ENCODE measurements at places on chromosomes 2 and 18.

- H3K36me3 ChIP-seq, result peaks cover 3% of the 10 kb centered on the region
- no peaks in the 10 kb centered on the region for H3K4me1 ChIP-seq
- H3K27ac ChIP-seq, result no peak overlapping the region
Measured at GRCh38 chr18:12408247-12408869, 629 bp downstream of the PRELID3A start.

DNA sequence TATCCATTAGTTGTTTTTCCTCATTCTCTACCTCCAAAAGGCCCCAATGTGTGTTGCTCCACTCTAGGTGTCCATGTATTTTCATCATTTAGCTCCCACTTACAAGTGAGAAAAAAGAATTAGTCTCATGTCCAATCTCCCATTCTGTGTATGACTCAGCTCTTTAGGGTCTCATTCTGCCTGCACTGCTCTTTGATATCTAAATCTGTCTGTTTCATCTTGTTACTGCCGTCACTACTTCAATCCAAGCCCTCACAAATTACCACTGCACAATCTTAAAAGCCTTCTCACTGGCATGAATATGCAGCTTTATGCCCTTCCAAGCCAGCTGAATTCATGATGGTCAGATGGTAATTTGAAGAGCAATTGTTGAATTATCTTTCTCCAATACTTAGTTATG, 480.5 kb downstream of the TRIB2 start:
- no peak overlapping the region for H3K27ac ChIP-seq
- H3K36me3 ChIP-seq, result no peaks in the 10 kb centered on the region
- no peak overlapping the region for H3K4me3 ChIP-seq

DNA sequence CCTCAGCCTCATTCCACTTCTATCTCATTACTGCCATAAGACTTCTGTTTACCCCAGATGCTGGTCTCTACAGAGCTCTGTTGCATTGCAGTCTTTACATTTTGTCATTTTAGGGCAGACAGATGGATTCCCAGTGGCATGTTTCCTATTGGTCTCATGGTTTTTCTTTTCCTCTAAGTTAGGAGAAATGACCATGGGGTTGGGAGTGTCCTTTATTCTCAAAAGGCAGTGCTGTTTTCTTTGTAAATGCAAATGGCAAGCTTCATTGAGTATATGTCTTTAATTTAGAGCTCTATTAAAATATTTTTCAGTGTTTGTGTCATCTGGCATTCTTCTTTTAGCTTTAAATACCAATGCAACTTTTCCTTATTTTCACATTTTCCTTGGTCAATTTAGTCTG, 57.0 kb downstream of the MSTN start:
- DNase-seq, result no peak
- H3K36me3 ChIP-seq, result no peaks in the 10 kb centered on the region
- H3K27me3 ChIP-seq, result no peaks in the 10 kb centered on the region
- no peak overlapping the region for H3K27ac ChIP-seq
- H3K4me3 ChIP-seq, result no peak overlapping the region

GRCh38 chr2:240965296-240965904, 33.0 kb upstream of the SNED1 start:
- no peak overlapping the region for H3K27ac ChIP-seq
- no peaks in the 10 kb centered on the region for H3K4me1 ChIP-seq
- no peak for DNase-seq
- no peaks in the 10 kb centered on the region for H3K27me3 ChIP-seq

DNA sequence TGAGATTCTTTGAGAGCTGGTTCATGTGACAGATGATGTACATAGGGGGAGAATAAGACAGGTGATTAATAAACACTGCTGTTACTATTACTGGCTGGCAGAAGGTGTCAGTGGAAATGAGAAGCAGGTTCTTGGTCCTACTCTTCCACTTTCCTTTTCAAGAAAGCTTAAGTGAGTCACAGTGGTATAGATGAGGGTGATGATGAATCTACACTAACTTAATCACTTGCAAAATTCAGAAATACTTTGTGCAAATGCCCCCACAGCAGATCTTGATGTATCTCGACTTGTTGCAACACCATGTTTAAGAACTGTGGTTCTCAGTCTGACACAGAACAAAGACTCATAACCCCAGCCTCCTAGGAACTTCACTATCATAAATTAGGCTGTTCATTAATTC, 35.9 kb upstream of the MGAT5 start:
- H3K27ac ChIP-seq, result no peak overlapping the region
- peaks cover 11% of the 10 kb centered on the region for H3K4me1 ChIP-seq
- no peaks in the 10 kb centered on the region for H3K27me3 ChIP-seq
- no peak overlapping the region for H3K4me3 ChIP-seq
- DNase-seq, result no peak

DNA sequence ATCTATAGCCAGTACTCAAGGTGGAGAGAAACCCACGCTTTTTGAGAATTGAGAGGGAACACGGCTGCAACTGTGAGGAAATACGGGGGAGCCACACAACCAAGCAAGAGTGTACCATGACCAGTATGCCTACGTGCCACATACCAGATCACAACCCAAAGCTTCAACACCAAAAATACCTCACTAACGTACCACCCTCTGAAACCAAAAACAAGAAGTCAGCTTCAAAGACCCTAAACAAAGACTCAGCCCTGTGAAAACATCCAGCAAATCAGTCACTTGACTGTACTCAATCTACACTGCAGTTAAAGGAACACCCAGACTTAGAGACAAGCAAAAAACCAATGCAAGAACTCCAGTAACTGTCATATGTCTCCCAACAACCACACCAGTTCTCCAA, 17.0 kb downstream of the RNU4ATAC start:
- H3K27me3 ChIP-seq, result no peaks in the 10 kb centered on the region
- H3K27ac ChIP-seq, result no peak overlapping the region
- no peak overlapping the region for H3K4me3 ChIP-seq

- DNase-seq, result no peak
- no peak overlapping the region for H3K27ac ChIP-seq
- H3K27me3 ChIP-seq, result no peaks in the 10 kb centered on the region
- H3K4me1 ChIP-seq, result no peaks in the 10 kb centered on the region
Measured at GRCh38 chr2:187429989-187430388, 18.1 kb downstream of the CALCRL start.

- no peaks in the 10 kb centered on the region for H3K4me1 ChIP-seq
- no peak overlapping the region for H3K27ac ChIP-seq
- H3K4me3 ChIP-seq, result no peak overlapping the region
- H3K27me3 ChIP-seq, result no peaks in the 10 kb centered on the region
- no peak for DNase-seq
- H3K36me3 ChIP-seq, result no peaks in the 10 kb centered on the region
Measured at GRCh38 chr2:237961637-237962036, 5.2 kb upstream of the UBE2F start.

DNA sequence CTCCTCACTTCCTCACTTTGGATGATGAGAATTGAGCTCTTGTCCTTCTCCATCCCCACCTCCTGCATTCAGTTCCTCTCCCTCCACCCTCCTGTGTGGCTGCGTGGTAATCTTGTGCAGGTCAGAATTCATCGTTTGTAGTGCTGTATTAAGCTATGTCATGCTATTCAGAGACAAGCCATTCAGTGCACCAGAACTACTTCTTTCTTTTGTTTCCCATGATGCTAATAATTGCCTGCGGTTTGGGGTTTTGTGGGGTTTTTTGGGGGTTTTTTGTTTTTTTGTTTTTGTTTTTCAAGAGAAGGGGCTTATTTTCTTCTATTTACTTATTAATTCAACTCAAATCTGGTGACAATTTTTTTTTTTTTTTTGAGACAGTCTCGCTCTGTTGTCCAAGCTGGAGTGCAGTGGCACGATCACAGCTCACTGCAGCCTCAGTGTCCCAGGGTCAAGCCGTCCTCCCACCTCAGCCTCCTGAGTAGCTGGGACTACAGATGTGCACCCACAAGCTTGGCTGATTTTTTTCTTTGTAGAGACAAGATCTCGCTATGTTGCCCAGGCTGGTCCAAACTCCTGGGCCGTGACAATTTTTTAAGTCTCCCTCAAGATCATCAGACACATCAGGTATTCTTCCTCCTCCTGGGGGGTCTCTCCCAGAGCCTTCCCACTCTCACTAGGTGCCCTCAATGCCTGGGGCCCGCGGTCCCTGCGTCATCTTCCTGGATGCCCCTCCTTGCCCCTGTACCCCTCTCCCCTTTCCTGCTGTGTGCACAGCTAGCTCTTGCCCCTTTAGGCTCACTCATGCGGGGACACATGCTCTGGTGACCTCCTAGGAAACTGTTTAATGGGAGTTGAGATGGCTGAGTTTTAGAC, 37.8 kb downstream of the MAL start:
- DNase-seq, result no peak
- H3K36me3 ChIP-seq, result no peaks in the 10 kb centered on the region
- no peaks in the 10 kb centered on the region for H3K4me1 ChIP-seq
- no peaks in the 10 kb centered on the region for H3K27me3 ChIP-seq
- H3K4me3 ChIP-seq, result peak overlapping the region; percentile 1
- H3K27ac ChIP-seq, result no peak overlapping the region

DNA sequence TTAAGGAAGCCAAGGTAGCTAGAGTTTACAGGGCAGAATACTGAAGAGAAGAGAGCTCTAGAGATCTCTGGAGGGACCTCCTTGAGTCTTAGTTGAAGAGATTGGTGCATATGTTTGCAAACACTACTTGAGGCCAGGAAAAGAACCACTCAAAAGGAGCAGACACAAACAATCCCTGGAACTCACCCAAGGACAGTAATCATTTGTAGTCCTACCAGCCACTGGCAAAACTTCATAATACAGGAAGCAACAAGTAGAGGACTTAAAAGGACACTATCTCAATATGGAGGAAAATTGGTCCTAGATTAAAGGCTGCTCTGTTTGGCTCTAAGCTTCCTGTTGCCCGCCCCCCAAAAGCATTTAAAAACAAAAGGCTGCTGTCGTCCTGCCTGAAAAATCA, 46.9 kb upstream of the UBXN4 start:
- DNase-seq, result no peak
- no peak overlapping the region for H3K4me3 ChIP-seq
- no peaks in the 10 kb centered on the region for H3K4me1 ChIP-seq
- H3K27ac ChIP-seq, result no peak overlapping the region
- H3K27me3 ChIP-seq, result no peaks in the 10 kb centered on the region
- H3K36me3 ChIP-seq, result peaks cover 14% of the 10 kb centered on the region

- H3K36me3 ChIP-seq, result no peaks in the 10 kb centered on the region
- no peak overlapping the region for H3K4me3 ChIP-seq
- no peak overlapping the region for H3K27ac ChIP-seq
- H3K4me1 ChIP-seq, result no peaks in the 10 kb centered on the region
Measured at GRCh38 chr2:149068996-149069888, 30.7 kb downstream of the LYPD6B start.

GRCh38 chr2:163723348-163723747, 12.5 kb downstream of the FIGN start:
- no peaks in the 10 kb centered on the region for H3K36me3 ChIP-seq
- H3K27ac ChIP-seq, result no peak overlapping the region
- no peaks in the 10 kb centered on the region for H3K27me3 ChIP-seq
- no peaks in the 10 kb centered on the region for H3K4me1 ChIP-seq

DNA sequence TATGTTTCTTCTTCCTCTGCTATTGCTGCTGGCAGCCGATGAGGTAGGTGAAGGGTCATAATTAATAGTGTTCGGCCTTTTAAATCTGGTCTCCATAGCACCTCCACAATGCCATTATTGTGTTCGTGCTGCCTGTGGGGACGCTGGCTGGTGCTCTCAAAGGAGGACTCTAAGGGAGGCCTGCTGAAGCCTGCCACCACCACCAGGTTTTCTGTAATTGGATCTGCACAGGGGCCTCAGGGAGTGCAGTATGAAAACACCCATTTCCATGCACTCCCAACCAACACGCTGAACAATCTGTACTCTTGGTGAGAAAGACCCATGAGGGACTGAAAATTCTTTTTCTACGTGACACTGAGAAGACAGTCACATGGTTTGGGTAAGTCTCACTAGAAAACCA, 17.6 kb upstream of the CLIP4 start:
- no peak overlapping the region for H3K4me3 ChIP-seq
- no peaks in the 10 kb centered on the region for H3K27me3 ChIP-seq

DNA sequence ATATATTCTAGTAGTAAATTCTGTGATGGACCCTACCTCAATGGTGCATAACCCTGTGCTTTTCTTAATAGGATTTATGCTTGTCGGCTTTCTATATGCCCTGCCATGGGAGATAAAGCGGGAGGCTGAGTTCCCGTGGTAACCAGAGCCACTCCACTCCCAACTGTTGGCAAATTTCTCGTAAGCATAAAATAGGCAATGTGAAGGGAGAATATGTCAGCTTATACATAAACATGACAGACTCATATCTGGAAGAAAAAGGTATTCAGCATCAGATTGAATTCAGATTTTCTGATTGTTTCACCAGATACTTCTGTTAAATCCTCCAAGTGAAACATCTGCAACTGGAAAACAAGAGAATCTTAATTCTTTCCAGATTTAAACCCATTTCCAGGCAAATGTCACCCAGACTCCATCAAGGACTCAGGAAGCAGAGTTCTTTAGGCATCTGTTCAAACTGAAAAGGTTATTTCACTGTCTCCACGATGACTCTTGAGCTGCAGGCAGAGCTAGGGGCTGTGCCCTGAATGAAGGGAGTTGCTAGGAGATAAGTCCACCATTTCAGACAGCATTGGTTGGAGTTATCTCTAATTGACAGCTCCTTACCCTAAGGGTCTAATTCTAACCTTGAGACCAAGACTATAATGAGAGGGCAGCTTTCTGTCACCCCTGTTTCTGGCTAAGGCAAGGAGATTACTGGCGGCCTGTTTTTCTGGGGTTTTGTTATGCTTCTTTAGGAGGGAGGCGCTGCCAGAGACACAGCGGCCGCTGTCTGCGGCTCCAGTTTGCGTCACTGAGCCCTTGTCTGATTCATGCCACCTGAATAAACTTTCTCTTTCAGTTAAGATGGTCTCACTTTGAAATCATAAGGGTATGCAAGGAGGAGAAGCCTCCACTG, 381.3 kb downstream of the SOX11 start:
- H3K4me3 ChIP-seq, result no peak overlapping the region
- H3K4me1 ChIP-seq, result peaks cover 11% of the 10 kb centered on the region

GRCh38 chr18:48934723-48935432, 15.9 kb downstream of the SMAD7 start:
- no peak overlapping the region for H3K4me3 ChIP-seq
- peaks cover 13% of the 10 kb centered on the region for H3K4me1 ChIP-seq
- DNase-seq, result no peak
- peaks cover 44% of the 10 kb centered on the region for H3K36me3 ChIP-seq
- H3K27me3 ChIP-seq, result no peaks in the 10 kb centered on the region

DNA sequence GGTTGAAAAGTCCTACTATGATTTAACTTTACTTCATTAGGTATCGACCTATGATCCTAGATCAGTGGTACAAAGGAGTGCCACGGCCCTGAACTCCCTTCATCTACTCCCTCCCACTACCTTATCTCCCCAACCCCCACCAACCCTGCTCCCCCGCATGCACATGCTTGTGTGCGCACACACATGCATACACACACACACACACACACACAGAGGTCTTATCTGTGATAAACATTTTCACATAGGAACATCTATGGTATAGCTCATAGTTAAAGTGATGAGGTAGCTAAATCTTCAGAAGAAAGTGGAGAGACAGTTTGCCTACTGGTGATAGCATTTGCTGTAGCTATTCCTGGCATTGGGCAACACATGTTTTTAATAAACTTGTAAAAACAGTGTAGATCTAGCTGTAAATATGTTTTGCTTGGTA, 471.3 kb downstream of the ZEB2 start:
- H3K4me3 ChIP-seq, result no peak overlapping the region
- no peaks in the 10 kb centered on the region for H3K36me3 ChIP-seq
- DNase-seq, result no peak
- H3K27me3 ChIP-seq, result no peaks in the 10 kb centered on the region
- H3K27ac ChIP-seq, result no peak overlapping the region
- no peaks in the 10 kb centered on the region for H3K4me1 ChIP-seq
